ENCODE measurements at places on chromosomes 3 and 15.

DNA sequence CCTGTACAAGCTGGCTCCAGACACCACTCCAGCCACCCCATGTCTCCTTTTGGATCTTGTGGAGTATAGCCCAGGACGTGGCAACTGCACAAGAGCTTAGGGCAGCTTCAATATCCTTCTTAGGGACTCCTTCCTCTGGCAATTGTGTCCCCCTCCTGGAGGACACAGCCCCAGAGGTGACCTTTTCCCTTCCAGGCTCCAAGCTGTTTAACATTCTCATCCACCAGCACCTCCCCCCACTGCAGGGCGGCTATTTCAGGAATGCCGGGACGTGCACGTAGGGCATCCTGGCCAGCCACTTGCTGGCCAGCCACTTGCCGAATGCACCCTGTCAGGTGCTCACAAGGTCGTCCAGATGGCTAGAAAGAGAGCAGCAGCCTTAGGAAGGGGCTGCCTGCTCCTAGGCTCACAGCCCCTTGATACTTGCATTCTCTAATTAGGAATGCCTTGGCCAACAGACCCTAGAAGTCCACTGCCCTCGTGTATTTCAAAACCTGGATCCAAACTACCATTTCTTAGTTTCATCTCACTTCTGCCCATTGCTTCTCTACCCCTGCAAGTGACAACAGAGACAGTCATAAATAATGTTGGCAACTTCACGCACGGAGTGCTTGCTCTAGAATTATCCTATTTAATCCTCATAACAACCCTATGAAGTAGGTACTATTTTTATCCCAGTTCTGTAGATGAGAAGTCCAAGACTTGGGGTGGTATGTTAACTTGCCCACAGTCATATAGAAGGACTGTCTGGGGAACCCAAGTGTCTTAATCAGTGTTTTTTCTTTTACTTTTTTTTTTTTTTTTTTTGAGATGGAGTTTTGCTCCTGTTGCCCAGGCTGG, 24.5 kb upstream of the IDH2 start:
- no peak for DNase-seq

DNA sequence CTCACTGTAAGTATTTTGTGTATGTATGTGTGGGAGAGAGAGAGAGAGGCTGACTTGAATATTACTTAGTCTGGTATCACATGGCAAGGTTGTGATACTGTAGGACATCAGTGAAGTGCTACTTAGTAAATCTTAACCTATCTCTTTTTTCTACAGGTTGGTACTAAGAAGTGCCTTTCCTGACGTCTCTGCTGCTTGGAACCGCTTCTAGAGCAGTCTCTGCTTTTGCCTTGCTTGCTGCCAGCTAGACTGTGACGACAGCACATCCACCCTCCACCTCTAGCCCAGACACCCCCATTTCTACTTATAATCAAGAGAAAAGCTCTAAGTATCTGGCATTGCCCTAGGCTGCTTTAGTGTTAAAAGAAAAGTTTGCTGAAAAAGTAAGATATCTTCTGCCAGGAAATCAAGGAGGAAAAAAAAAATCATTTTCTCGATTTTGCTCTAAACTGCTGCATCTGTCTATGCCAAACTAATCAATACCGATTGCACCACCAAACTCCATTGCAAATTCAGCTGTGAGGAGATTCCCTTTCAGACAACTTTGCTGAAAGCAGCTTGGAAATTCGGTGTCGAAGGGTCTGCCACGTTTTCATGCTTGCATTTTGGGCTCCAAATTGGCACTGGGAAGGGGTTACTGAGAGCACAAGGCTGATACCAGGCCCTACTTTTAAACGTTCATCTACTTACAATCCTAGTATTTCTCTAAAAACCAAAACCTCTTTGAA, 30.7 kb downstream of the MBNL1 start:
- DNase-seq = no peak

- no peak for DNase-seq
Measured at GRCh38 chr15:47340571-47340920, 376.8 kb upstream of the SEMA6D start.

DNA sequence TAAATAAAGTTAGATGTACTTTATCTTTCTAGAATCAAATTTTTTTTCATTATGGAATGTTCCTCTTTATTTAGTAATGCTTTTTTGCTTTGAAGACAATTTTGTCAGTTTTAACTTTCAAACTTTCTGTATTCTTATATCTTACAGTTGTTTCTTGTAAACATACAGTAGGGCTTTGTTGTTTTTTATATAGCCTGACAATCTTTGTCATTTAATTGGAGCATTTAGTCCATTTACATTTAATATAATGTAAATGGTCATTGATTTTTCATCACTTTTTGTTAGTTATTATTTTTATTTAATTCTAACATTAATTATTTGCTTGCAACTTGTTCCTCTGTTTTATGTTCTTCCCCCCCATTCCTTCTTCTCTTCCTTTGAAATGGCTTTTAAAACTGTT, 55.4 kb upstream of the RNU6-1 start:
- DNase-seq = no peak

- no peak for DNase-seq
Measured at GRCh38 chr3:62562017-62562416, 188.7 kb upstream of the FEZF2 start.

DNA sequence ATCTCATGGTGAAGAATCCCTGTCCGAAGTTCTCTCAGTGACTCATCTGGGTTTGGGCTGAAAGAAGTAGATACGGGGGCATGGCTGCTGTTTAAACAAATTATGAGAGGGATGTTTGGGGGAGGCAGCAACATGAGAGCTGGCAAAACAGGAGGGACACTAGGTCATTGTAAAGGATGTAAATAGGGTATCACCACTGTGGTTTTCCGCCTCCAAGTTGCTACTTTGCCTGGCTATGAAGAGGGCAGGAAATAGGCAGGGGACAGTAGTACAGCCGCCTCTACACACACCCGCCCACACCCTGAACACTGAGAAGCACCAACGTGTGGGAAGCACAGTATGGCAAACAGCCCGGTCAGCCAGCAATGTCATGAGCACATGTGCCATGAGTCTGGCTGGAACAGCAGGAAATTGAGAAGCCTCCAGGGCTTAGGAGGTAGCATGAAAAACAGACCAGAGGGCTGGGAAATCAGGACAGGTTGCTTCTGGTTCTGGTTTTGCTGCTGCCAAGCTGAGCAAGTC, 17.1 kb downstream of the HEXA start:
- DNase-seq = no peak

DNA sequence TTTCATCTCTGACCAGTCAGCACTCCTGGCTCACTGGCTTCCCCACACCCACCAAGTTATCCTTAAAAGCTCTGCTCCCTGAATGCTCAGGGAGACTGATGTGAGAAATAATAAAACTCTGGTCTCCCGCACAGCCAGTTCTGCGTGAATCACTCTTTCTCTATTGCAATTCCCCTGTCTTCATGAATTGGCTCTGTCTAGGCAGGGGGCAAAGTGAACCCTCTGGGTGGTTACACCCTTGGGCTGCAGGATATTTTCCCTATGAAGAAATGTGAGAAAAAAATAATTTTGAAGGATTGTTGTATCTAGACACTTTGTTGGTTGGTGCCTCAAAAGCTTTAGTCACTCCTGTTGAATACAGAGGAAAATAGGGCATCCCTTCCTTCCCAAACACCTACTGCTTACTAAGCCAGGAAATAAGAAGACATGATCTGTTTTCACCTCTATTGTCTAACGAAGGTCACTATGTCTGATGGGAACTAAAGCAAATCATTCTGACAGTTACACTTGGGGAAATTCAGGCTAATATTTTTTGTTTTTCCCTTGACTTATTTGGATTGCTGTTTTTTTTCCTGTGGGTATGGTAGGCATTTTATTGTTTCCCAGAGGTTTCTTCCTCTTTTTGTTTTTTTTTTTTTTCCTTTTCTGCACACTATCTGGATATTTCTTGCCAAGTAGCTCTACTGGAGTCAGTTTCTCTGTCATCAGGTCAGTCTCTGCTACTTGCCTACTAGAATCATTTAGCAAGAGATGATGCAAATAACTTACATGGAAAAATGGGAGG, 15.3 kb upstream of the TNFSF10 start:
- DNase-seq = no peak

GRCh38 chr15:82106679-82107078, 60.9 kb upstream of the MEX3B start:
- DNase-seq = no peak

GRCh38 chr3:63969876-63970275, 53.4 kb downstream of the PSMD6 start:
- DNase-seq = no peak

- DNase-seq = no peak
Measured at GRCh38 chr15:96102631-96103030, 227.9 kb upstream of the NR2F2 start.

DNA sequence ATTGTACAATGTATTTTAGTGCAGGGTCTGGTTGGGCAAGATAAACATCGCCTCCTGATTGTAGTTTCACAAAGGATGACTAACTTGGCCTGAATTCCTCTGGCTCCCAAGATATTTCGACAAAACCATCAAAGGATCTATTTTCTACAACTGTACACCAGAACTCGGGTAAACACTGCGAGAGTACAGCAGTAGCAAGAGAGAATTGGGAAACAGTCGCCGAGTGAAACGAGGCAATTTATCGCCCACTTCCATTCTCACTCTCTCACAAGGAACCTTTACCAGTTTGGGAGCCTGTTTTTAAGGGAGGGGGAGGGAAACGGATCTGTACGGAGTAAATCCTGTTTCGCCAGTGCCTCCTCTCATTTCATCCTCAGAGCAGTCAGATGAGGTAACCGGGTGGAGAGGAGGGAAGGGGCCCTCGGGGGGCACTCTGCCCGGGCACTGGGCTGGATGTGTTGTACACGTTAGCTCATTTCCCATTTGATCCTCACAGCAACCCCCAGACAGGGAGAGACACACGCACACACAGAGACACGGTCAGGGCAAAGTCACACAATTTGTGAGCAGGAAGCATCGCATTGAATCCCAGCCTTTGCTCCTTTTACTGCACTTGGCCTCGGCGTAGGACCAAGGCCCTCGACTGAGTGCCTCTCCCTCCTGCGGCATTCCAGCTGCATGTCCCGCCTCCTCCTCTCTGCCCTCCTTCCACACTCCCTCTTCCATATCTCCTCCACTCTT, 120.1 kb downstream of the LIPC start:
- DNase-seq = no peak

- DNase-seq = no peak
Measured at GRCh38 chr3:148999806-149000205, 8.5 kb downstream of the GYG1 start.

DNA sequence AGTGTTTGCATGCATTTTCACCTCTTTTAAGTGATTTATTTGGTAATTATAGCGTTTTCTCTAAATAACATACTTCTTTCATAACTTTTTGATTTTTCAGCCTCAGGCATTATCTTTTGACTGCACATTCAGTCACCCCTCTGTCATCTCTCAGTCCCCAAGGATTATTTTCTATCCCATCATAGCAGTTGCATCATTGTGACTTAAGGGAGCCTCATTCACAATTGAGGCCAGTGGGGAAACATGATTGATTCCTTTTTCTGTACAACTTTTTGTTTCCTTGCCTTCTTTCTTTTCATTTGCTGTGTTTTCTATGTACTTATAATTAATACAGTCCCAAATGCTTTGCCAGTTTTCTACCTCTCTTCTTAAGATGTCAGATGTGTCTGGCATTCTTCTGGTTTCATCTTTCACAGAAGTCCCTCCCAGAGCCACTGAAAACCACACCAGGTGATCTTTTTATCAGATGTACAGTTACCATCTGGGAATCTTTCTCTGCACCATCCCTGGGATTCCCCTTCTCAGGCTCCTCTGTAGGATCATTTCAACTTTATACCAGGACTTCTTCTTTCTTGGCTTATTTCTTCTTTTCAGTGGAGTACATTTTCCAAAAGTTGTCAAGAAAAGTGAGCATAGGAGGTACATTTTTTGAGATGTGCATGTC, 151.4 kb downstream of the RAP2B start:
- DNase-seq = no peak

DNA sequence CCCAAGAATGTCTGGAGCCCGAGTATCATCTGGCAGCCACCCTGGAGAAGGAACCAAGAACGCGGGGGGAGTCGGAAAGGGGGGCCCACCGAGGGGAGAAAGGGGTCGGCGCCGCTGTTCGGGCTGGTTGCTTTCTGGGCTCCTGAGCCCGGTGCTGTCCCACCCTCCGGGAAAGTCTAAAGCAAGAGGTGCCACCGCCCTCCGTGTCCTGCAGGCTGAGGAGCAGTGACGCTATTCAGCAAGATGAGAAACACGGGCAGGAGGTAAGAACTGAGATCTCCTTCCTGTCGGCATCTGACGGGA, 234.8 kb downstream of the XXYLT1 start:
- no peak for DNase-seq

GRCh38 chr15:83533410-83533962, 86.3 kb downstream of the SH3GL3 start:
- DNase-seq = no peak

DNA sequence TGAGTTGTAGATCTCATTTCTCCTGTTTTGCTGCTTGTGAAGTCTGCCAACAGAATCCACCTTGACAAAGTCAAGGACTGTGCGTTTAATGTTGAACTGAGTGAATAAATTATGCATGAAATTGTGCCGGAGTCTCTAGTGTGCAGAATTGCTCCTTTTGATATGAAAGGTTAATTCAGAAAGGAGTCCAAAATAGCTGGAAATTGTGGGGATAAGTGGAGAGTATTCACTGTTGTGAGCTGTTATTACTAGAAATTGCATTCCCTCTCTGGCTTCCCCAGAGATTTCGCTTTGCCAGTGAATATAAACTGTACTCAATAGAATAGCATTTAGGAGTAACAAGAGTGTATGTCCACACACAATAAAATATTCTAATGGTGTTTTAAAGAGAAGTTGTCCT, 43.1 kb downstream of the SAMMSON start:
- DNase-seq = no peak

- DNase-seq = no peak
Measured at GRCh38 chr15:72787526-72787925, 4.0 kb upstream of the ADPGK start.

- no peak for DNase-seq
Measured at GRCh38 chr3:149224736-149225594, 3.3 kb upstream of the CP start.

- DNase-seq = no peak
Measured at GRCh38 chr3:46559091-46559704, 6.9 kb downstream of the LRRC2 start.

GRCh38 chr15:62165793-62166375, 799 bp upstream of the C2CD4B start:
- no peak for DNase-seq

DNA sequence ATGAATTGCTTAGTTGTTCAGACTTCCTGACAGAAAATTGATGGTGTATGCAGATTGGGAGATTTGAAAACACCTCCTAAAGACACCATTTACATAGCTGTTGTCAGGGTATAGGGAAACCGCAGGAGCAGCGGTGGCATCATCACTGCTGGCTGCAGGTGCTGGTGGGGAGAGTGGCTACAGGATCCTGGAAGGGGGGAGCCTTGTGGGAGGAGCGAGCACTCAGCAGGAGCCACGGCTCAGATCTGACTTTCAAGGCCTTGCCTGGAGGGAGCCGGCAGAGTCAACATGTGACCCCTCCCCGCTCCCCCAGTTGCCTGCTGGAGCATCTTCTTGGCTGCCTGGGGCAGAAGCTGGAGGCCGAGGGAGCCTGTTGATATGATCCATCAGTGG, 26.1 kb downstream of the EDEM1 start:
- no peak for DNase-seq

- DNase-seq = no peak
Measured at GRCh38 chr3:4162096-4162495, 141.1 kb upstream of the SETMAR start.

- DNase-seq = no peak
Measured at GRCh38 chr15:84081391-84082168, 154.0 kb upstream of the GOLGA6L4 start.

GRCh38 chr15:81199031-81199779, 2.5 kb downstream of the IL16 start:
- DNase-seq = no peak

All from NCI-H2029 treated with DMSO at 0.1 percent for 48 hours (cell line).